ENCODE measurements at places on chromosomes 13 and 19.

DNA sequence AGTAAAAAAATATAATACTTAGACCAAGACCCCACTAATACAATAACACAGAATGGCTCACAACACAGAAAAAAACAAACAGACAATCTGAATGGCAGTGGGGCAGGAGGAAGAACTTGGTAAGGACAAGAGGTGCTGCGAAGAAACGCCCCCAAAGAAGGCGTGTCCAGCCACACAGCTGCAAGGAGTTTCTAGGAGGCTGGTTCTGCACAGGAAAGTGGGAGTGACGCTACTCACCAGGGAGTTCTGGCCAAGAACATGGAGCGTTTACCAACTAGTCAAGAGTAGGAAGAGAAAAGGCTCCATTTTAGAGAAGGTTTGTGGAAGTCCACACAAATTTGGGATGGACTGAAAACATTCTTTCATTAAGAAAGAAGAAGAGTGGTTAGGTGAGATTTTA lies 95.3 kb upstream of the SLC15A1 start:
- no peak for DNase-seq

DNA sequence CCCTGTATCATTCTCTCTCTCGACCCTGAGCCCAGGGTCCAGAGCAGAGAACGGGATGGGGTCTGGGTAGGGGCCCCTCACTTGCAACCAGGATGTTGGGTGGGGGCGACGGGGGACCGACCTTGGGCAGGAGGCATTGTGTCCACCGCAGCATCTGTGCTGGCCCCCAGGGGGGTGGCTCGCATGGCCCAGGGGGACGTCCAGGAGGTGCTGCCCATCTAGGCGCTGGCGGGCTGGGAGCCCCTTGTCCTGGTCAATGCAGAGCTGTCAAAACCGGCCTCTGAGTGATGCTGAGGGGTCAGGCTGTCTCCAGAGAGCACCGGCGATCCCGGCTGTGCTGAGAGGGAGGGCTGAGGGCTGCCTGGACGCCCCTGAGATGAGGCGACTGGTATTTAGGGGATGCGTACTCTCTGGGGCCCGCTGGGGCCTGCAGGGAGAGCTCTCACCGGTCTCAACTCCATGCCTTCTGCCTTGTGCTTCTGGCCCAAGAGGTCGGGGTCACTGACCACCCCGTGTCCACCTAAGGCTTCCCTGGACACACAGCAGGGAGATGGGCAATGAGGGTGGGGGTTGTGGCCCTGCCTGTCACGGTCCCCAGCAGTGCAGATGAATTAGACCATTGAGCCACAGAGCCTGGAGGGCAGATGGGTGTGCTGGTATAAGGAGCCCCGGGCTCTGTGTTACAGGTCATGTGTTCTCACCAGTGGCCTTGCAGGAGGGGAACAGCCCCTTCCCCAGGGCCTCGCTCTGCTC lies 8.6 kb downstream of the RPS9 start:
- DNase-seq = peak; percentile 62

GRCh38 chr13:49388091-49388635 lies 55.7 kb downstream of the CAB39L start:
- no peak for DNase-seq

- DNase-seq = no peak
Measured at GRCh38 chr13:84864341-84864740, 934.9 kb downstream of the SLITRK6 start.

GRCh38 chr19:53365899-53366493 lies 491 bp downstream of the ZNF525 start:
- no peak for DNase-seq

DNA sequence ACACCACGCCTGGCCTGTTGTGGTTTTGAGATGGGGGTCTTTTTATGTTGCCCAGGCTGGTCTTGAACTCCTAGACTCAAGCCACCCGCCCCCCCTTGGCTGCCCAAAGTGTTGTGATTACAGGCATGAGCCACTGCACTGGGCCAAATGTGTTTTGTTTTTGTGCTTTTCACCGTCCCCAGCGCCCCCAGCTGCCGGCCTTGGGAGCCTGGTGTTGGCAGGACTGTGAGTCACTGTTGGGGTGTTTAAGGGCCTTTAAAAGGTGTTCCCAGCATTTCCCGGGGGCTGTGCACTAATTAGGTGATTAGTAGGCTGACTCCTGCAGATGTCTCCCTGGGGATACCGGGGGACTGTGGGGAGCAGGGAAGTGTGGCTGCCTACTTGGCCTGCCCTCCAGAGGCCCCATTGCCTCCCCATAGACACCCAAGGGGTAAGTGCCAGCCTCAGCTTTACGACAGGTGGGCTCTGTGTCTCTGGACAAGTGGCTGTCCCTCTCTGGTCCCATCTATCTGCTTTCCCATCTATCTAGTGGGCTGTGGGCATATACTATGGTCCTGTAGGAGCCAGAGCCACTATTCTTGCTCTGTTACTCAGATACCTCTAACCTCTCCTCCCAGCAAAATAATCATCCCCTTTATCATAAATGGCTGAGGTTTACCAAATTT lies 11.8 kb upstream of the TLE5 start:
- no peak for DNase-seq

GRCh38 chr19:14031719-14032480 lies at the start of gene IL27RA:
Gene IL27RA (plus strand): TSS chr19:14031762. CDS start chr19:14031873, 111 bp downstream.
- peak; percentile 81 for DNase-seq

Data from stimulated activated CD8-positive, alpha-beta memory T cell treated with anti-CD3 and anti-CD28 coated beads, Interleukin-4, amount 100 ng/mL, for 48 hours (primary cell).